ENCODE measurements at places on chromosomes 16 and 17. TPM values are rescaled to one million over a fixed set of nuclear protein-coding genes. Genes with fewer than 3 reads are reported as not detected.

HOXB13 gene
- total RNA-seq: not detected

- no peak overlapping the region for H3K4me3 ChIP-seq
- no peak for DNase-seq
- H3K4me1 ChIP-seq: no peaks in the 10 kb centered on the region
These were observed 610.7 kb downstream of the TMEM114 start for GRCh38 chr16:7979448-7980132.

DNA sequence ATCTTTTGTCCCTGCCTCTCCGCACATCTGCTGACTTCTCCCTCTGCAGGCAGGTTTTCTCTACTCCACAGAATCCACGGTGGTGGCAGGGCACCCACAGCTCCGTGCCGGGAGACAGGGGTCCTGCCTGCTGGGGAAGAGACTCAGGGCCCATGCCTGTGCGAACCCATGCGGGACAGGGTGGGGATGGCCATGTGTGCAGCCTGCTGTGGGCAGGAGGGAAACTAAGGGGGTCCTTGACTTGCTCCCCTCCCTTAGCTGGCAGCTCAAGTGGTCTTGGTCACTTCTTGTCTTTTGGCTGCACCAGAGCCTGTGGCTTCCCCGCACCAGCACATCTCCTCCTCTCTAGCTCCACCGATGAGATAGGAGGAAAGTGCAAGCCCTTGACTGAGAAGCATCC is 69.8 kb downstream of the SLC5A11 start:
- H3K4me3 ChIP-seq: no peak overlapping the region
- H3K27ac ChIP-seq: no peak overlapping the region
- DNase-seq: no peak
- H3K36me3 ChIP-seq: peaks cover 34% of the 10 kb centered on the region
- no peaks in the 10 kb centered on the region for H3K27me3 ChIP-seq

- H3K27ac ChIP-seq: no peak overlapping the region
- no peaks in the 10 kb centered on the region for H3K36me3 ChIP-seq
- no peak for DNase-seq
- H3K4me3 ChIP-seq: no peak overlapping the region
- H3K4me1 ChIP-seq: peaks cover 3% of the 10 kb centered on the region
These were observed 229.2 kb upstream of the WSCD1 start for GRCh38 chr17:5840811-5841446.

GRCh38 chr16:72234387-72234786 is 62.4 kb upstream of the PMFBP1 start:
- no peaks in the 10 kb centered on the region for H3K4me1 ChIP-seq
- H3K27me3 ChIP-seq: no peaks in the 10 kb centered on the region
- no peaks in the 10 kb centered on the region for H3K36me3 ChIP-seq
